ENCODE measurements at places on chromosomes 1 and 21. TPM values are rescaled to one million over a fixed set of nuclear protein-coding genes. Genes with fewer than 3 reads are reported as not detected.

The SPATA17 gene
- under 0.01 TPM for total RNA-seq

The LORICRIN gene
- total RNA-seq: not detected

The CDK18 gene
- total RNA-seq: 8.6 TPM

The SLC2A5 gene
- 63.8 TPM for total RNA-seq

The SHE gene
- total RNA-seq: 0.27 TPM

The TMPRSS15 gene
- not detected for total RNA-seq

The GATAD2B gene
- 33.7 TPM for total RNA-seq

The C1orf210 gene
- total RNA-seq: under 0.01 TPM

The TPTE gene
- total RNA-seq: not detected

The LSS gene
- total RNA-seq: 41.7 TPM

The S100A7A gene
- total RNA-seq: not detected

The HEYL gene
- 1.6 TPM for total RNA-seq

The ANGPTL3 gene
- not detected for total RNA-seq

The FCGR1A gene
- 6.2 TPM for total RNA-seq

The SPRR2G gene
- not detected for total RNA-seq

The HPDL gene
- 22.9 TPM for total RNA-seq

The COL11A1 gene
- not detected for total RNA-seq

The ERICH3 gene
- under 0.01 TPM for total RNA-seq

The SPAG17 gene
- 0.81 TPM for total RNA-seq

The POU3F1 gene
- 0.27 TPM for total RNA-seq

The BGLAP gene
- 1.9 TPM for total RNA-seq

The SLAMF8 gene
- total RNA-seq: 0.27 TPM

The REN gene
- total RNA-seq: 8.3 TPM

The CFAP141 gene
- not detected for total RNA-seq

The PEX10 gene
- total RNA-seq: 41.5 TPM

The CYP4A22 gene
- under 0.01 TPM for total RNA-seq

The C8B gene
- not detected for total RNA-seq

The LSM10 gene
- 16.7 TPM for total RNA-seq

The LRRC71 gene
- total RNA-seq: not detected

The RAB7B gene
- 2.7 TPM for total RNA-seq

The CFHR1 gene
- total RNA-seq: not detected

The KRTAP10-12 gene
- total RNA-seq: not detected

The OR2L13 gene
- 3.8 TPM for total RNA-seq

The PGBD5 gene
- total RNA-seq: under 0.01 TPM

The PSRC1 gene
- total RNA-seq: 1.3 TPM

The PRAMEF10 gene
- total RNA-seq: not detected

The BTG2 gene
- 470 TPM for total RNA-seq

The MGST3 gene
- 71.1 TPM for total RNA-seq

The BNIPL gene
- under 0.01 TPM for total RNA-seq

The PDZK1 gene
- total RNA-seq: under 0.01 TPM

The PRELP gene
- under 0.01 TPM for total RNA-seq

The CIART gene
- 0.27 TPM for total RNA-seq

The CNTN2 gene
- total RNA-seq: under 0.01 TPM
